ENCODE measurements at places on chromosomes 3 and 15. TPM values are rescaled to one million over a fixed set of nuclear protein-coding genes. Genes with fewer than 3 reads are reported as not detected.

Gene HRG
- not detected for total RNA-seq

Gene LDHAL6B
- total RNA-seq: not detected

Gene MAPKBP1
- total RNA-seq: 13.2 TPM

Gene SLC6A20
- total RNA-seq: not detected

Gene CD96
- total RNA-seq: 70.3 TPM

- peak; percentile 55 for DNase-seq
Observed at GRCh38 chr15:41928637-41929620, 35.1 kb upstream of the SPTBN5 start.

- DNase-seq: no peak
Observed at GRCh38 chr3:109985943-109986555, 648.7 kb upstream of the DPPA4 start.

DNA sequence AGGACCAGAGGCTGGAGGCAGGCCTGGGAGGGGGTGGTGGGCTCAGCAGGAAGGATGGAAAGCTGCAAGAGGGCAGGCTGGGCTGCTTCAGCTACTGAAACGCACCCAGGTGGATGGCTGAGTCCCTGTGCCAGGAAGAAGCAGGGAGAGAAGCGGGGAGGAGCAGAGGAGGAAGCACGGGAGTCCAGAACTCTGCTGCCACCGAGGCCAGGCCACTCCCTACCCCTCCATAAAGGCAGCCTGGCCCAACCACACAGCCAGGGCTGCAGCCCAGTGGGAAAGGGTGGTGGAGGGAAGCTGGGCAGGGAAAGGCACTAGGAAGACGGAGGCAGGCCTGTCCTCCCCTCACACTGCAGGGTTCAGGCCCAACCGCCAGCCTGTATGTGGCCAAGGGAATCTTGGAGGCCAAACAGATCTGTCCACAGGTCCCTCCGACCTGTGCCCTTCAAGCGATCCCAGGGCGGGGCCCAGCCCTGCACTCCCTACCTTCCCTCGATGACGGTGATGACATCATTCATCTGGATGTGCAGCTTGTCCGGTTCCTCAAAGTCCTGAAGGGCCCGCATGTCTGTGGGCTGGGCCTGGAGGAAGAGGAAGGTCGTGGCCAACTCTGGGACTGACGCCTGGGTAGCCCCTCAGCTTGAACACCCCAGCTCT lies 30.5 kb downstream of the TNK2 start:
- DNase-seq: no peak

DNA sequence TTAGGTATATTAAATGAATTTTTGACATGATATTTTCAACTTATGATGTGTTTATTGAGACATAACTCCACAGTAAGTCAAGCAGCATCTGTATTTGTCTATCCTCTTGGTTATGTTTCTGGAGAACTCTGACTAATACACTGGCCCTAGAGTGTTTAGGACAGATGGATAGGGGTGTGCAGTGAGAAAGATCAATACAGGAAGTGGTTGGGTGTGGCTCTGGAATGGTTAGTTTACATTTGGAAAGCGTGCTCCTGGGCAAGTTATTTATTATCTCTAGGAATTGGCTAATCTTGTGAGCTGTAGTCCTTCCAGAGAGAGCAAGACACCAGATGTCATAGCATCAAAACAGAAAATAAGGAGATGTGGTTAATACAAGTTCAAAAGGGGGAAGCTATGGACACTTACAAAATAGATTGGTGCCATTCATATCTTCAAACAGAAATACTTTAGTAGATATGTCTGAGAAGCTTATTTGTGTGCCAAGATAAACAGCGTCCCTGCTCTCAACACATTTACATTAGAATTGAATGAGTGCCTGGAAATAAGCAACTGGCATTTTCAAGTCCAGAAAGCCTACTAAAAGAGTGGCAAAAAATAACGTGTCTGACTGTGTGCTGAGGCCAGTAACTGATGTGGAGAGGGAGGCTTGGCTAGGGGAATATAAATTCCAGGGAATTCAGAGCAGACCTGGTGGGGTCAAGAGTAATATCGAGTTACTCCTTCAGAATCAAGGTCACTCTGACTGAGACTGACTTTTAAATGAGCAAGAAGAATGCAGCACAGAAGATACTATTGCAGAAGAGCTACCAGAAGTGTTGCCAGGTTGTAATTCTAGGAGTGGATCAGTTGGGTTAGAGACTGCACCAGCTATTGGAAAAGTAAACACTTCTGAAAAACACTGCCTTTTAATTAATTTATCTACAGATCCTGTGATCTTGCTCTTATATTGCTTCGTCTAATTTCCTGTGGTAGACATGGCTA lies 33.4 kb upstream of the PLAAT1 start:
- DNase-seq: no peak

GRCh38 chr15:89971592-89971997 lies 29.5 kb upstream of the ZNF710 start:
- DNase-seq: peak; percentile 46

- no peak for DNase-seq
Observed at GRCh38 chr15:31331389-31331788, 4.8 kb downstream of the KLF13 start.

DNA sequence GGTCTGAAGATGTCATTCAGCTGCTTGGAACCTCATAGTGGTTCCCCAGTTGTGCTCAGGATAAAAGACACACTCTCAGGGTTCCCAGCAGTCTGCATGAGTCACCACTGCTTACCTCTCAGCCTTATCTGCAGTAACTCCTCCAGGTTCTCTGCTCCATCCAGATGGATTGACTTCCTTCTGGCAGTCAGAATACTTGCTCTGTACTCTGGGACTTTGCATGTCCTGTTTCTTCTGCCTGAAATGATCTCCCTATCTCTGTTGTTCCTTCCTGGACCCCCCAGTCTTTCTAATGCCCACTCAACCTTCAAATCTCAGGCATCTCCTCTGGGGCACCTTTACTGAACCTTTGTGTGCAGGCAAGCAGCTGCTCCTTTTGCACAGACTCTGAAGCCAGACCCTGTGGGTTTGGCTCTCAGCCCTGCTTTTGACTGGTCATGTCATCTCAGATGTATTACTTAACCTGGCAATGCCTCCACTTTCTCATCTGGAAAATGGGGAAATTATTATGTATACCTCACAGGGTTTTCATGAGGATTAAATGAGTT lies 38.4 kb downstream of the ITPR1 start:
- no peak for DNase-seq

DNA sequence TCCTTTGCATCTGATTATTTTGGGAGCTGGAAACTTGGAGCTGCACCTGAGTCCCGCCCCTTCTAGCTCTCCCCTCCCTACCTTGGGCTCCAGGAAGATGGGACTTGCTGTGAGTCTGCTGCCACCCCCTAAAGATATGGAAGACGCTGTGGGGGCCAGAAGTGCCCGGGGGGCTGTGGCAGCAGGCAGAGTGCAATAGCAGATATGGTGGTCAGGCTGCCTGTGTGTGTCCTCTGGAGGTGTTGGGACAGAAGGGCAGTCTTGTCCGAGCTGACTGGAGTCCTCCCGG lies 485 bp downstream of the PAK6 start:
- no peak for DNase-seq

GRCh38 chr15:40310001-40310959 lies 2.5 kb upstream of the PLCB2 start:
- peak; percentile 69 for DNase-seq

- no peak for DNase-seq
Observed at GRCh38 chr15:90126596-90127435, 24.5 kb upstream of the IDH2 start.

DNA sequence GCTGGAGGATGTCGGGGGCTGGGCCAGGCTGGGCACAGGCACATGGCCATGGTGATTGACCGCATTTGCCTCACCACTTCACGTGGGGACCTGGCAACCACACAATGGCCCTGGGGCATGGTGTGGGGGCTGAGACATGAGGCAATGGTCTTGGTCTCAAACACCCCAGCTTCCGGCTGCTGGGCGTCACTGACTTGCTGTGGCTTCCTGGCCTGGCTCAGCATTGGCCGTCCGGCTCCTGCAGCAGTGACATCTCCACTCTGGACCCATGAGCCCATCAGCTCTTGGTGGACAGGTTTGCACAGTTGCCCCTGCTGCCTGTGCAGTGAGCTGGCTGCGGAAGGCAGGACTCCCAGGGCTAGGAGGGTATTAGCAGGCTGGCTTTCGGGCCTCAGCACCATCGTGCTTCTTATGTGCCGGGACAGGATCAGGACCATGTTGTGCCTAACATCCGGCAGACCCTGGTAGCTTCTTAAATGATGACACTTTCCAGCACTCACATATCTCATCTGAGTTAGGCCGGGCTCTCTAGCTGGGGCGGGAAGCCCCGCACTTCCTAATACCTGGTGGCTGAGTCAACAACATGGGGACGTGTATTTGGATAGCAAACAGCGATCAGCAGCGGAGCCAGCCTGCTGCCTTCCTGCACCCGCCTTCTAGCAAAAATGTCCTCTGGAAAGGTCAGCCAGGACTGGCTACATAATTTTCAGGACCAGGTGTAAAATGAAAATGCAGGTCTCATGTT lies 34.1 kb downstream of the ZNF710 start:
- DNase-seq: no peak

GRCh38 chr3:55305696-55306485 lies 181.2 kb downstream of the WNT5A start:
- DNase-seq: no peak

- no peak for DNase-seq
Observed at GRCh38 chr15:90349072-90349471, 3.0 kb upstream of the ZNF774 start.

DNA sequence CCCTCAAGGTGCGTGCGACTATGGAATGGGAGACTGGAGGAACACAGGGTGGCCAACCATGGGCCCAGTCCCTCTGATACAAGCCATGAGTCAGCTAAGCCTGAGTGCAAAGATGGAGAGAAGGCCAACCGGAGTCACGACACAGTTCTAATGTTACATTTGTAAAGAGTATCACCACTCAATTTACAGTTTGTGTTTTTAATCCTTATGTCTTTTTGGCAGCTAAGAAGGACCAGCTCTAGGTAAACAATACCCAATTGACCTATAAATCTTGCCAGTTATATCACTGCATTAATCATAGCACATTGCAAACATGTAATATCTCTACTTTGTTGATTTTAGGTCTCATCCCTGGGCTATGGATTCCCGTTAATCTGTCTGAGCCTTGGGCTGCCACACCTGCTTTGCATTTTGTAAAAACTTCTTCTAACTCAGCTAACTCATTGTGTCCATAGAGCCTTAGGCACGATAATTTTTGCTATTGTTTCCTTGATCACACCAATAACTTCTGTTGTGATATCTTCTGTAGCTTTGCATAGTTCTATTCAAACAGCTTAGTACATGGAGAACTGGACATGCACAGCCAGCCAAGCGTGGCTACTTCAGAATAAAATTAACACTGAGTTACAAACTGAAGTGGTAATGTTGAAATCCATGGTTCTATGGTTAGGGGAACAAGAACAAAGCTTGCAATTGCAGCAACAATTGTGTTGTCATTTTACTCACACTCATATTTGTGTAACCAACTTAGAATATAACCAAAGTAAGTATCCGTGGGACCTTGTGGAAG lies 50.3 kb downstream of the LSM3 start:
- no peak for DNase-seq

Measured in activated naive CD8-positive, alpha-beta T cell treated with anti-CD3 and anti-CD28 coated beads for 36 hours (primary cell).